ENCODE measurements at places on chromosomes 11 and 22.

- no peak for DNase-seq
These were observed 596.3 kb downstream of the NTM start for GRCh38 chr11:131966667-131967066.

DNA sequence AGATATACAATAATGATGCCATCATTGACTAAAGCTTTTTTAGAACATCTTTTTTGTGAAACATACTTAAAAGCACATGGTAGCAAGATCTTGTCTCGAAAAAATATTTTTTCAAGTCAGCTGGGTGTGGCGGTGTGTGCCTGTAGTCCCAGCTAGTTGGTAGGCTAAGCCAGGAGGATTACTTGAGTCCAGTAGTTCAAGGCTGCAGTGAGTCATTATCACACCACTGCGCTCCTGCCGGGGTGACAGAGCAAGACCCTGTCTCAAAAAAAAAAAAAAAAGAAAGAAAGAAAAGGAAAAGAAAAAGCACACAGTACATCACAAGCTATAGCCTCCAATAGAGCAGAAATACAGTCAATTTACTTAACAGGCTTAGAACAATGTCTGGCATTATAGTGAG lies 37.0 kb downstream of the ENTHD1 start:
- no peak for DNase-seq

DNA sequence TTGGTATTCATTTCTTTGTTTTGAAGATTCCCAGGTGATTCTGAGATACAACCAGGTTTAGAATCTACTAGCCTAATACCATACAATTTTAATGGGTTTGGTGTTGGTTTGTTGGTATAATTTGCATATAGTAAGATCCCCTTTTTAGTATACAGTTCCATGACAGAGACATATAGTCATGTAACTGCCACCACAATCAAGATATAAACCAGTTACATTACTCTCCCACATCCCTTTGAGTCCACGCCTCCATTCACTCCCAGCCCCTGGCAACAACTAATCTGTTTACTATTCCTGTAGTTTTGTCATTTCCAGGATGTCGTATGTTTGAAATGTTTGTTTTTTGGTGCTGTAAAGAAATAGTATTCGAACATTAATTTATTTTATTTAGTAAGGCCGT lies 4.3 kb downstream of the ASRGL1 start:
- DNase-seq = no peak

DNA sequence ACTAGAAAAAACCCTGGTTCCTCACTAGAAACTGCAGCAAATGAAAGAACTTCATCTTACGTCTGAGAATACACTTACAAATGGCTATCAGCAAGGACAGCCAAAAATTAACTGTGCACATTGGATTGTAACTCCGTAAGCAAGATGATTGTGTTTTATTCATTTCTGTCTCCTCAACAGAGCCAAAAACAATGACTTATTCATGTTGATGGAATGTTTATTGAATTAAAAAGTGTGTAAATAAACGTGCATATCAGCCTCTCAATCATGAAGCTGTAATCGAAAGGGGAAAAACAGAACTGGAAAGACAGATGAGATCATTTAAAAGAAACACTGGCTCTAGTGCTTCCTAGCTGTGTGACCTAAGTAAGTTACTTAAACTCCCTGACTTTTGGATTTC lies 307.5 kb upstream of the ZC3H12C start:
- DNase-seq = no peak

- no peak for DNase-seq
These were observed 23.1 kb downstream of the MB start for GRCh38 chr22:35593891-35594470.

DNA sequence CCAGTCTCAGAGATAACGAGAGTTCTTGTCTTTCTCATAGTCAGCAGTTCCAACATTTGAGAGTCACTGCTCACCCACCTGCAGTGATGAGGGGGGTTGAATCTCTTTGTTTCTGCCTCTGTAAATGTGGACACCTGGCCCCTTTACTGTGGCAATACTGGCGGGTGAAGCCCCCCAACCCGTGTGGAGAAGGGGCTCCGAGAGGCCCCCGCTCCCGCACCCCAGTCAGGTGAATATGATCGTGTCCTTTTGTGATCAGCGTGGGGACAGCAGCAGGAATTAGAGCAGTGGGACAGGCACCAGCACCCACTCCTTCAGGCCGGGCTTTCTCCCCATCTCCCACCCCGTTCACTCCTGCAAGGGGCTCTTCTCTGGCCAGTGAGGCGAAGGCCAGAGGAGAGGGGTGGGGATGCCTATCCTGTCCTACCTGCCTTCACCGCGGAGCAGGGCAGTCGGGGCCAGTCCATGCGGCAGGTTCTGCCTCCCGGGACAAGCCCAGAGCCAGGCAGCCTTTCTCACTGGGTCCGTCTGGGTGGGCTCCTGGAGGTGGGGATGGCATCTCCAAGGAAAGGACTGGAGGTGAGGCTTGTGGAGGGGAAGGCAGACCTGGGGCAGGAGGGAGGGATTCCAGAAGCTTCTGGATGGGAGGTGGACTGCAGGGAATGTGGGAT lies 12.7 kb upstream of the CELSR1 start:
- no peak for DNase-seq

DNA sequence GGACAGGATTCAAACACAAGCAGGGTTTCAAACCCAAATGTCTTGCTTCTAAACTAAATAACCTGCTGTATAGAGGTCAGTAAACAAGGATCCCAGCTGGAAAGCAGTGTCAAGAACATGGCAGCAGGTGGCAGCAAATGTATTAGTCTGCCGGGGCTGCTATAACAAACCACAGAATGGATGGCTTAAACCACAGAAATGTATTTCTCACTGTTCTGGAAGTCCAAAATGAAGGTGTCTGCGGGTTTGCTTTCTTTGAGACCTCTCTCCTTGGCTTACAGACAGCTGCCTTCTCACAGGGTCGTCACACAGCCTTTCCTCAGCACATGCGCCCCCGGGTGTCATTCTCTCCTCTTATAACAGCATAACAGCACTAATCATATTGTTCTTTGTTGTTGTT lies 65.1 kb upstream of the LRRC55 start:
- no peak for DNase-seq

DNA sequence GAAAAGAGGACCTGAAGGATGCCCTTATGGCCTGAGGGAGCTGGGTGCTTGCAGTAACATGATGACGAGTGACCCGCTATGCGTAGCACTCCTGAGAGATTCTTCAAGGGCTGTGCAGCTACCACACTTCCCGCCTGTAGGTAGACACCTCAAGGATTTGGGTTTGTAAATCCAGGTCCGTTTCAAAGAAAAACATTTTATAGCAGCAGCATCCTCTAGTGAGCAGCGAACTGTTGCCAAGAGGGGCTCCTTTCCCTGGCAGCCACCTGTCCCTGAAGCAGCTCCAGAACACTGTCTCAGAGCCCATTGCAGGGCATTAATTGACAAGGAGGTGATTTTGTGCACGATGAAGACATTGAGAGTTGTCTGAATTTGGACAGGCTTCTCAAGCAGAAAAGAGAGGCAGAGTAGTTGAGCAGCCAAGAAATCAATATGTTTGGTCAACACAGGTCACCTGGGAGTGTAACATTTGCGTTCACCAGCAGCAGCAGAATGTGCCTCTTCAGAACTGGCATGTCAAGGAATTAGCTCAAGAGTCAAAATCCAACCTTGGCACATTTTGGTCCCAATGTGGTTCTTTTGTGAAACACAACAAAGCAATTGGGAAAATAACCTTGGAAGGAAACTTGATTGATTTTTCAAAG lies 209.8 kb upstream of the MTNR1B start:
- DNase-seq = no peak

GRCh38 chr11:78821371-78822306 lies 247.0 kb upstream of the NARS2 start:
- DNase-seq = no peak

DNA sequence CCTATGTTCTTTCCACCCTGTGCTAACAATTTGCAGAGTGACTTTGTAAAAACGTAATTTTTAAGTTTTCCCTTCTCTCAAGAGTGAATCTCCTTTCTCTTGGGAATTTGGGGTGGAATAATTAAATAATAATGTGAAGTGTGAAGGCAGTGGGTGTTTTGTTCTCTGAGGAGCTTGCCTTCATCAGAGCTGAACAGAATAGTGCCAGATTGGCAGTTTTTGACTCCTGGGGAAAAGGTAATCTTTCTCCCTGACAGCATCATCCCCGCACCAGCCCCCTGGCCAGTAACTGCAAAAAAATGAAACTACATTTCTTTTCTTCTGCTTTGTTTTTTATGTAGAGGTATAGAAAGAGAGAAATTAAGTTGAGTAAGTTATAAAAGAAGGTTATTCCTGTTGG lies 59.9 kb downstream of the MUC15 start:
- no peak for DNase-seq

- no peak for DNase-seq
These were observed 45.6 kb downstream of the BCR start for GRCh38 chr22:23225724-23226496.

GRCh38 chr11:81655351-81655750 lies 1078.3 kb downstream of the FAM181B start:
- no peak for DNase-seq

DNA sequence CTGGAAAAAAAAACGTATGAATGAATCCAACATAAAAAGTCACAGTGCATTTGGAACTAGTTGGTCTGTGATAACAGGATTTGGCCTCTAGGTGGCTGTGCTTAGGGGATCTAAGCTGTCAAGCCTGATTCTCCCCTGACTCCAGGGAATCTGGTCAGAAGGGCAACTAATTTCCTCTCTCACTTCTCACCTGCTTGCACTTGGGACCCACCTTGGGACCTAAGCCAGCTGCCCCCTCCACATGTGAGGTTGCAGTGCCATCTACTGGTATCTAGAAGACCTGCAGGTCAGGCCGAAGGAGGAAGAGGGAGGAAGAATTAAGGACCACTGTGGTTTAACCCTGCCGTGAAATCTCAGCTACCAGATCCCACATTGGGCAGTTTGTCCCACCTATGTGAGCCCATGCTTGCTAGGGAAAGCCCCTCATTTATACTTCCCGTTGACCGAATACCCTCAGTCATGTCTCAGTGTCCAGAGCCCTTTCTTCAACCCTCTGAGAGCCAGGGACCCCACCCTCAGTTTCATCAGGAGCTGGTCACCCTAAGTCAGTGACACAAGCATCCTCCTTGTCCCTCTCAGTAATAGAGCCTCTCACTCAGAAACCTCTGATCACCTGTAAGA lies 33.2 kb upstream of the CAVIN3 start:
- DNase-seq = peak; percentile 23

GRCh38 chr22:18999008-18999407 lies 62.9 kb upstream of the PRODH start:
- no peak for DNase-seq

- DNase-seq = no peak
These were observed 238.1 kb upstream of the TENM4 start for GRCh38 chr11:79678780-79679452.

- no peak for DNase-seq
These were observed 36.0 kb downstream of the PRCP start for GRCh38 chr11:82864268-82864667.

GRCh38 chr22:25735650-25736049 lies 6.3 kb upstream of the MYO18B start:
- no peak for DNase-seq

GRCh38 chr11:326842-327580 lies 6.4 kb upstream of the IFITM3 start:
- DNase-seq = no peak

DNA sequence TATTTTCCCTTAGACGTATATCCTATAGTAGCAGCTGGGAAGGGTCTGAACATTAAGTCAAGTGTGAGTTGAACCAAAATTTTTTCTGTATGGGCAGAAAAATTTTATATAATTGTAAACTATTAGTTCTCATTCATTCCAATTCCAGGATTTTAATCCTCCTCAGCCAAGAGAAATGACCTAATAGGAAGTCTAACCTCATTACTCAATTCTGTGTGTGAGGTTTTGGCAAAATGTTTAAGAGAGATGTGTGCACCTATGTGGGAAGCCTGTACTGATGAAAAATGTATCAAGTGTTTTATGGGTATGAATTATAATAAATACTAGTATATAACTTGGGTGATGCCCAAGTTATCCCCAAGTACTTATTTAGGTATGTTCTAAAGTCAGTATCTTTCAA lies 311.6 kb upstream of the PITPNB start:
- no peak for DNase-seq
